ENCODE measurements at places on chromosomes 13 and 19.
A peak's percentile ranks its signal among the peaks of the same experiment; 100 is the strongest.

DNA sequence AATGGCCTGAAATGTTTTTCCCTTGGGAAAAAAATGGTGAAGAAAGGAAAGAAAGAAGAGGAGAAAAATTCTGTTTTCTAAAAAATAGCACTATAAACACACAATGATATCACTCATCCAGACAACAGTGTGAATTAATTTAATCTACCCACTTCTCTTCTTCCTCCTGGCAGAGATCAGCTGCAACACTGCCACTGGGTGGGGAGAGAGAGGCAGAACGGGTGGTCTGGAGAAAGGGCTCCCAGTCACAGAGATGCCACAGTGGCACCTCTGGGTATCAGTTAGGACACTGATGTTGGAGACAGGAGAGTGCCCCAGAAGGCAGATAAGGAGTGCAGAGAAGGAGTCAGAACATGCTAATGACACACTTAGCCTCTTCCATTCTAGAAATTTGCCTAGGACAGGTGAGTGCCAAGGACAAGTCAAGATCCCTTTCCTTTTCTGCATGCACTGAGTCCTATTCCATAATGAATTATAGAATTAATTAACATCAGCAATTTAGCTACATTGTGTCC lies 168.6 kb downstream of the SUCLA2 start:
- DNase-seq = no peak

- peak; percentile 20 for DNase-seq
Measured at GRCh38 chr13:28494504-28494777, 487 bp downstream of the FLT1 start.

GRCh38 chr13:28355046-28355821 lies 139.7 kb downstream of the FLT1 start:
- no peak for DNase-seq

DNA sequence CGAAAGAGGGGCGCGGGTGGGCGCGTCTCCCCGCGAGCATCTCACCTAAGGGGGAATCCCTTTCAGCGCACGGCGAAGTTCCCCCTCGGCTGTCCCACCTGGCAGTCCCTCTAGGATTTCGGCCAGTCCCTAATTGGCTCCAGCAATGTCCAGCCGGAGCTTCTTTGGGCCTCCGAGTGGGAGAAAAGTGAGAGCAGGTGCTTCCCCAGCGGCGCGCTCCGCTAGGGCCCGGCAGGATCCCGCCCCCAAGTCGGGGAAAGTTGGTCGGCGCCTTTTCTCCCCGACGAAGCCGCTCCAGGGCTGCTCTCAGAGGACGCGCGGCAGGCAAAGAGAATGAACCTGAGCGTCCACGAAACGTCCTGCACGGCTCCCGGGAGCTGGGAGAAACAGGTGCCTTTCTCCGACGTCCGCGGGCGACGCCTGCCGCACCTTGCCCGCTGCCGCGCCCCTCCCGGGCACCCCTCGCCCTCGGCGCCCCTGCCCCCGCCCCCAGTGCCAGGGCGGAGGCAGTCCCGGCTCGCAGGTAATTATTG lies 366 bp upstream of the KL start:
- DNase-seq = peak; percentile 14

GRCh38 chr13:101190337-101190736 lies 226.0 kb downstream of the NALCN start:
- no peak for DNase-seq

- no peak for DNase-seq
Measured at GRCh38 chr19:32178401-32178800, 167.0 kb upstream of the ZNF507 start.

DNA sequence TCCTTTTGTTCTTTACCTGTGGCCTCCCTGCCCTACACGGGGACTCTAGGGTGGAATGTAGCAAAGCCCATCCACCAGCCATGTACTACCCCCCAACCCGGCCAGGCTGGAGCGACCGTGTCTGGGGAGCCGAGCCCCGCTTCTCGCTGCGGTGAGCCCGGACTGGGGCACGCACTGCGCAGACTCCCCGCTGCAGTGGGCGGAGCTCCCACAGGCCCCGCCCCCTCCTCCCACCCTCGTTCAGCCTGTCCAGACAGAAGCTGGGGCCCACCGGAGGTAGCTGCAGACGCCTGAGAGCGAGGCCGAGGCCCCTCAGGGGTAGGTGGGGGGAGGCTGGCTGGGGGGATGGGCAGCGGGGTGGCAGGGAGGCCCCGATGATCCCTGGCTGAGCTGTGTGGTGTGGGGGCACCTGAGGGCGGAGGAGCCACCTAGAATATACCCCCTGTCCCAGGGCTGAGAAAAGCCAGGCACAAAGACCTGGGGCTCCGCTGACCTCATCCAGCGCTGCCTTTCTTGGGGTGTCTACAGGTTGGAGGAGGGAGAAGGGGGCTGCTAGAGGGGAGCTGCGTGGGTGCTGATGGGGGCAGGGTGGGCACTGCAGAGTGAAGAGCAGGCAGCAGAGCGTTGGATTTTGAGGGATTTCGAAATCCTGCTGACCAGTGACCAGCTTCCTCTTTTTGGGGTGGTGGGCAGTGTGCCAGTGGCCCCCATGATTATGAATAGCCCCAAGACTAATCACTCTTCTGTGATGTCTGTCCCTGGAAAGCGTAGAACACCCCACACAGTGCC lies 17.3 kb downstream of the PLD3 start:
- DNase-seq = peak; percentile 41

- DNase-seq = no peak
Measured at GRCh38 chr13:113245849-113246796, 36.7 kb downstream of the CUL4A start.

GRCh38 chr13:109154546-109154945 lies 525.1 kb downstream of the MYO16 start:
- no peak for DNase-seq

DNA sequence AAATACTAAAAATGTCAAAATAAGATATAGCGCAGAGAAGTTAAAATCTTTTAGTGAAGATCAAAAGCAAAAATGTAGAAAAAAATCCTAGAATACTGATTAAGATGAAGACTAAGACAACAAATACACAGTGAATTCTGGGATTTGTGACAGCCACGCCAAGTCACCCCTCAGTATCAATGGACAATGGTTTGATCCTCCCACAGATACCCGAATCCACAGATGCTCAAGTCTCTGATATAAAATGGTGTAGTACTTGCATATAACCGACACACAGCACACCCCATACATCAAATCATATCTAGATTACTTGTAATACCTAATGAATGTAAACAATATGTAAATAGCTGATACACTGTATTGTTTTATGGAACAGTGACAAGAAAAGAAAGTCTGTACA lies 5.9 kb downstream of the MIPEP start:
- no peak for DNase-seq

DNA sequence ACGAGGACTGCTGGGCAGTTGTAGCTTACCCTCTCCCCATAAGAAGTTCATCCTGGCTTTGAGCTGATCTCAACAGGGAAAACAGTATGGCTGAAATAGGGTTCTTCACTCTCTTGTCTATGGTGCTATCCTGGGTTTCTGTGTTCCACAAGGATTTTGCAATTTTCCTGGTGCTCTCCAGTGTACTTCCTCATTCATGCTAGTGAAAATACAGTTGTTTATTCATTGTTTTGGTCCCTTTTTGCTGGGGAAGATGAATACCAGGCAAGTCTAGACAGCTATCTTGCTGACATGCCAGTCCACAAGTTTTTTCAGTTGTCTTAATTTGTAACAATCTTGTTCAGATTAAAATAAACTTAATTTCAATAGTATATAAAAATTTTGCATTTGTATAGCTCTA lies 306.5 kb downstream of the DLEU7 start:
- no peak for DNase-seq

DNA sequence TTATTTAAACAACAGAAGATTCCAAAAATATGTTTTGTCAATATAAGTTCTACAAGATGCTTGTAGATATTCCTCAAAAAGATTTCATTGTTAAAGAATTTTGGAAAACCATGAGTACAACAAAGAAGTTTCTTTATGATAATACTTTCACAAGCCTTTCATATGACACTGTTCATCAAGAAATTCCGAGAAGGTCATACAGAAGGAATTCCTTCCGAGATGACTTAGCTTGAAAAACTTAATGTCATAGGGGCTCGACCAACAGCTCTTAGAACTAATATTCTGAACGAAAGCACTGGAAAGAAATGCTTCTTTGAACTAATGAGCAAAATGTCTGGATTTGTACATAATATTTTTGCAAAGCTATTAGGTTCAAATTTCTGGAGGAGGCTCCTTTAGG lies 403.4 kb downstream of the KLF5 start:
- DNase-seq = no peak

GRCh38 chr13:70042193-70042592 lies 65.4 kb upstream of the ATXN8OS start:
- no peak for DNase-seq

GRCh38 chr13:62453761-62454160 lies 1038.1 kb upstream of the PCDH20 start:
- no peak for DNase-seq

- DNase-seq = no peak
Measured at GRCh38 chr13:27797228-27797624, 4.9 kb downstream of the GSX1 start.

- no peak for DNase-seq
Measured at GRCh38 chr13:97953376-97953970, at the start of gene IPO5. Gene IPO5 (plus strand): TSS chr13:97953675. CDS start chr13:97976697, 23,022 bp downstream.

- no peak for DNase-seq
Measured at GRCh38 chr13:94317063-94317491, 162.4 kb downstream of the DCT start.

GRCh38 chr19:43675269-43675879 lies 5.4 kb upstream of the PLAUR start:
- no peak for DNase-seq

DNA sequence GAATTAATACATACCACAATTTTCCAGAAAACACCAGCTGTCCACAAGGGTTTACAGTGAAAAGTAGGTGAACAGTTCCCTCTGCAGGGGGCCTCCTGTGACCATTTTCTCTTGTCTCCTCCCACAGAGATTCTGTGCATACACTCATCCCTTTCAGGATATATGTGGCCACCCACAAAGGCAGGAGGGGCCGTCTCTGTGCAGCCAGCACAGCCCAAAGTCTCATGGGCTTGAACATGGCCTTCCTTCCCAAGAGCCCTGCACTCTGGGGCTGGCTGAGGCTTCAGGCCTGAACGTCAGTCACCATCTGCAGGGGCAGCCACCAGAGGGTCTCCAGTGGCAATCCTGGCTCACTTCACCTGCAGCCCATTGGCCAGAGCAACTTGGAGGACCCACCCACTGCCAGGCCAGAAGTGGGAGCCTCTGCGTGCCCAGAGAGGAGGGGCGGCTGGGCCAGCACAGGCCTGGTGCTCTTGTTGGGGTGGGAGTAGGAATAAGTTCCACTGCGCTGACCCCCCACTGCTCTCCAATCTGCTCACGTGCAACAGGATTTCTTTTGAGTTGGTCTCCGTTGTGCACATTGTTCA lies 25.1 kb downstream of the TMEM161A start:
- no peak for DNase-seq

DNA sequence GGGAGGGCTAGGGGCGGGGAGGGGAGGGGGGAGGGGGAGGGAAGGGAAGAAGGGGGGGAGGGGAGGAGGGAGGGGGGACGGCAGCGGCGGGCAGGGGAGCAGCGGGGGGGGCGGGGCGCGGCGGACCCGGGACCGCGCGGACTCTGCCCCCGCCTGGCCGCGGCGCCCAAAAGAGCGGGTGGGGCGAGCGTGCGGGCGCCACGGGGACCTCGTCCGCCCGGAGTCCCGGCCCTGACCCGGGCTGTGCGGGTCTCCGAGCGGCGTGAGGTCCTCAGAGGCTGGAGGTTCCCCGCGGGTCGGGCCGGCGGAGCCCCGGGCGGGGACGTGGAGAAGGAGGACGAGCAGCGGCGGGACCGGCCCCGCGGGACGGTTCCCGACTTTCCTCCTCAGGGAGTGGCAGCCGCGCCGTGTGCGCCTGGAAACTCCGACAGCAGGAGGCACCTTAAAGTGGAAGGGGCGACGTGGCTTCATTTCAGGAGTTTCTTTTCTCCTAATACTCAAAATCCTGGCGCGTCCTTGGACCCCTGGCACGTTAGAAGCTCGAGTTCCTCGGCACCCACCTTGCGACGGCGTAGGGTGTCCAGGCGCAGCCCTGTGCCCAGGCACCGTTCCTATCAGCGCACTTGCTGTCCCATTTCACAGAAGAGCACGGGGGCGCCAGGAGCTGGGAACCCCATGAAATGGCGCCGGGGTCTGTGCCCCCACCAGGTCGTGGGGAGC lies 518 bp upstream of the PLPP2 start:
- DNase-seq = no peak

DNA sequence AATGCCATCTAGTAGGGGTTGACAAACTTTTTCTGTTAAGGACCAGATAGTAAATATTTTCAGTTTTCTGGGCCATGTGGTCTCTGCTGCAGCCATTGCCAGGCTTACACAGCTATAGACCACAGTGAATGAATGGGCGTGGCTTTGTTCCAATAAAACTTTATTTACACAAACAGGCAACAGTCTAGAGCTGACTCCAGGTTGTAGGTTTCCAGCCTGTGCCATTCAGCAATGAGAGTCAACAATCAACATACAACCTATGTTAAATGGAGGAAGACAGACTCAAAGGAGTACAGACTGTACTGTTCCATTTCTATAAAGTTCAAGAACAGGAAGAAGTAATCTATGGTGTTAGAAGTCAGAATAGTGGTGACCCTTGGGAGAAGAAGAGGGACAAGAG lies 15.2 kb upstream of the IZUMO2 start:
- DNase-seq = no peak

- DNase-seq = peak; percentile 68
Measured at GRCh38 chr19:3163230-3163886, 15.2 kb upstream of the S1PR4 start.

- no peak for DNase-seq
Measured at GRCh38 chr13:39847336-39847735, 191.9 kb downstream of the COG6 start.

- peak; percentile 71 for DNase-seq
Measured at GRCh38 chr19:6476155-6476895, 5.3 kb downstream of the DENND1C start.

DNA sequence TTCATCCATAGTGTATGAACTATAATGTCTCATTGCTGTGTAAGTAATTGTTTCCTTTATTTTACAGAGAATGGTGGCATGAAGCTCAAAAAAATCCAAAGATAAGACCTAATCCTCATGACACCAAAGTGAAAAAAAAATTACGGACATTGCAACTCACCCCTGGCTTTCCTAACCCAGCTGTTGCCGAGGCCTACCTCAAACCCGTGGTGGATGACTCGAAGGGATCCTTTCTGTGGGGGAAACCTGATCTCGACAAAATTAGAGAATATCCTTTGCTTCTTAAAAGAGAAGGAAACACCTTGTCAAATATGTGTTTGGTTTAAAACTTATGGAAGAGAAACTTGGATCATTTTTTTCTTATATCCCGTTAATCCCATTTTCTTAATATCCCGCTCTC lies 26.3 kb downstream of the ERCC5 start:
- DNase-seq = no peak

GRCh38 chr19:42548552-42548951 lies 20.3 kb upstream of the CEACAM1 start:
- DNase-seq = no peak

GRCh38 chr19:4108767-4109625 lies 14.9 kb downstream of the MAP2K2 start:
- DNase-seq = peak; percentile 46
